Stimulated activated CD8-positive, alpha-beta memory T cell treated with anti-CD3 and anti-CD28 coated beads, Interleukin-15, amount 100 ng/mL, for 4 hours (primary cell): ENCODE measurements at places on chromosomes 12 and 14.

DNA sequence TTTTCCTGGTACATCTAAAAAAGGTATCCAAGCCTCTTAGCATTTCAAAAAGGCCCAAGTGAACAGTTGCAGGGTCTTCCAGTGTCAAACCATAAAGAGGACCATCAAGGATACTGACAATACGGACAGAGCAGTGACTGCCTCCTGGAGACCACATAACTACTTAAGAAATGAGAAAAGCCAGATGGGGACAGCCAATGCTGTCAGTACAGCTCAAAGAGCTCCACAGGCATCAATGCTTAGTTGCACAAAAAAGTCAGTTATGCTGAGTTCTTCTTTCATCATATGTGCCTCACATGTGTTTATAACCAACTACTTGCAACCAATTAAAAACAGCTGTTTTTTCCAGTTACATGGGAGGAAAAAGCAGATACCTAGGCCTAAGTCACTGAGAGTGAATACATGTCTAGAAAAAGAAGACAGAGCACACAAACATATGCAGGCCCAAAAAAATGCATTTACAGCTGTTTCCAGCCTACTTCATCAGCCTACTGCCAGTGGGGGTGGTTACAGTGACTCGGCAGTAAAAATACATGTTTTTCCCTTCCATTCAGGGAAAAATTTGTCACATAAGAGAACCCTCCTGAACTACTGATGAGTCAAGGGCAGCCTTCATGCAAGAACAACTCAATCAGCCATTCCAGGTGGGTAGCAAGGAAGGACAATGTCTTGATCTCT, 84.0 kb downstream of the DCAF5 start:
- no peak for DNase-seq

DNA sequence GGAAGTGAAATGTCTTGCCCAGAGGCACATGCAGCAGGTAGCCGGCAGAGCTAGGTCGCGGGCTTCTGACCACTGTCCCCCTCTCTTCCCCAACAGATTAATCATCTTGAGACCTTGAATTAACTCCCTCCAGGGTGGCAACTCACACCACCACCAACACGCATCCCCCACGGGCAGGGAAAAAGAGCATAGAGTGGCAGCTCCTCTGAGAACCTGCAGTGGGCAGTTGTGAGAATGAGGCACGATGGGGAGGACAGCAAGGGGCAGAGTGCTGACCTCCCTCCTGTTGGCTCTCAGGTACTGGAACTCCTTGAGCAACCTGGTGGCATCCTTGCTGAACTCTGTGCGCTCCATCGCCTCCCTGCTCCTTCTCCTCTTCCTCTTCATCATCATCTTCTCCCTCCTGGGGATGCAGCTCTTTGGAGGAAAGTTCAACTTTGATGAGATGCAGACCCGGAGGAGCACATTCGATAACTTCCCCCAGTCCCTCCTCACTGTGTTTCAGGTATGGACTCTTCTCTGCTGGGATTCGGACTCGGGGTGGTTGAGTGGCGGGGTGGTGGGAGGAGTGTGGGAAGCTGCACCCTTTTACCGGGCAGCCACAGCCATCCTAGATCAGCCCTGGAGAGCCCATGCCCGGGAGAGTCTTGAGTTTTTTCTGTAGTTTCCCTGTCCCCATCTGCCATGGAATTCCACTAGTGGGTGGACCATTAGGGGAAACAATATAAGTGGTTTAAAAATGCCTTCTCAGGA, 213.3 kb upstream of the FKBP4 start:
- DNase-seq: no peak

- DNase-seq: no peak
These were observed 22.0 kb downstream of the POU6F1 start for GRCh38 chr12:51195841-51196240.

DNA sequence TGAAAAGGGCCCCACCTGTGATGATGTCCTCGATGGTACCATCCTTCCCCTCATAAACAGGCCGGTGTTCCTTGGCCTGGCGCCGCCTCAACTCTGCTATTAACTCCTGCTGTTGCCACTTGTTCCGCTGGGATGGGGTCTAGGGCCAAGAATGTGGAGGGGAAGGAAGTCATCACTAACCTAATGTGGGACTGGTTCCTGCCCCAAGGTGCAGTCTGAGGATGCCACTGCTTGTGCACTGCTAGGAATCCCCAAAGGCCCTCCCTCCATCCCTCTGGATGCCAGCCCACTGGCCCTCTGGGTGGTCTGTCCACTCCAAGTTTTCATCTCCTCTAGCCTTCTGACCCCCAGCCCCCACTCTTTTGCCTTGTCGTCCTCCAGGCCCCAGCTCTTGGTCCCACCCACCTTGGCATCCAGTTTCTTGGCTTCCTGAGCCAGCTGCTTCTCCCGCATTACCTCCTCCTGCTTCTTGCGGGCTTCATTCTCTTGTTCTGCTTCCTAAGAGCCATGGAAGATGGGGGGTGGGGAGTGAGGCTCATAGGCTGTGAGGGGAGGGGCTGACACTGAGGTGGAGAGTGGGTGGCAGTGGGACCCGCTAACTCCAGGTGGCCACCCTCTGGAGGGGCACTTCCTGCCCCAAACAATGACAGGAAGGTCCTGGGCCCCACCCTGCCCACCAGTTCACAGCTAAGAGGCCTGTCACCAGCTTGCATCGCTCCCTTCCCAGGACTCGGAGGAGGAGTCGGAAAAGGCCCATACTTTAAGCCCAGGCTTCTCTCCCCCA, 23.7 kb downstream of the PRPF40B start:
- DNase-seq: no peak

GRCh38 chr12:42568952-42569915, 20.3 kb downstream of the PRICKLE1 start:
- DNase-seq: no peak

DNA sequence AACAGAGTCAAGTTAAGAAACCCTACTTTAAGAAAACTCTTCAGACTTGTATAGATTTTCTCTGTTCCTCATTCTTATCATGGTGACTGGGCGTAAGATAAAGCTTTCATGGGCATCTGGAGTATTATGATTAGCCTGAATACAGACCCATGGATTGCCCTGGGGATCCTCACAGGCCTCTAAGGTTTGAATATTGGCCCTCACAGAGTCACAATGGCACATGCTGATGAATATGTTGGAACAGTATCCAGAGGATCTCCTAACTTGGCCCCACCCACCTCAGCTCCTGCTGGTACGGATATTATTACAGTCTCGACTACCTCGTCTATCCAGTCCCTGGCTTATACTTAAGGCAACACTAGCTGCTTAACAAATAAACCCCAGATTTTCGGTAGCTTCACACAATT, 8.1 kb downstream of the OSBPL8 start:
- no peak for DNase-seq

GRCh38 chr12:50099302-50100008, 4.4 kb upstream of the GPD1 start:
- no peak for DNase-seq

DNA sequence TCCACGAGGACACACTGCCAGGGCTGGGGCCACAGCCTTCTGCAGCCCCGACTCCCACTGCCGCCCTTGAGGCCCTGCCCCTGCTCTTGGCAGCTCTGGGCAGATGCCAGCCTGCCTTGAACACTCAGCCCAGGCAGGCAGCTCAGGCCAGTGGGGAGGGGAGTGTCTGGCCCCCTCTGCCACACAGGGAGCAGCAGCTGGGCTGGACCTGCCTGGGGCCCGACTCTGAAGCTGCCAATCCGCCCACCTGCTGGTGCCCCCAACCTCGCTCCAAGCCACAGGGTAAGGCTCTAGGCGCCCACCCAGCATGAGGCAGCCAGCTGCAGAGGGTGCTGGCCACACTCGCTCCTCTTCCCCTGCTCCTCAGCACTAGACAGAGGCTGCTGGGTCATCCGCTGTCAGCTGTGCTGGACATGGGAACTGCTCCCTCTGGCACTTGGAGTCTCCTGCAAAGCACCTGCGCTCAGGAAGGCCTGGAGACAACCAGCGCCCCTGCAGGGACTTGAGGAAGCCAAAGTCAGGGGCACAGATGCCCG, 24.6 kb upstream of the NUDT14 start:
- no peak for DNase-seq

GRCh38 chr12:56417739-56418138, 31.5 kb downstream of the TIMELESS start:
- no peak for DNase-seq

DNA sequence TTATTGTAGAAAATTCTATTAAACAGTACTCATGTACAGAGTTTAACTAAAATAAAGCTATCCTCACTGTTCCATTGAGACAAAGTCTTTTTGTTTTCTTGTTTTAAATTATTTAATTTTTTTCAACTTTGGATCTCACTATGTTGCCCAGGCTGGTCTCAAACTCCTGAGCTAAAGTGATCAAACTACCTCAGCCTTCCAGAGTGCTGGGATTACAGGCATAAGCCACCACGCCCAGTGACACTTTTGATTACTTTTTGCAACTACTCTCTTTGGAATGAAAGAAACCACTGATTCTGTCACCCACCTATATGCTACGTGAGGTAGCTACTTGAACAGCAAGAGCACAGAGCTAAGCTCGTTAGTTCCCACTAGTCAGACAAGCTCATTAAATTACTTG, 17.1 kb downstream of the ZFC3H1 start:
- no peak for DNase-seq

GRCh38 chr12:108312693-108313189, 26.4 kb downstream of the CMKLR1 start:
- DNase-seq: no peak

- DNase-seq: no peak
These were observed 22.0 kb upstream of the CCT2 start for GRCh38 chr12:69563166-69563762.

- DNase-seq: no peak
These were observed 3.3 kb upstream of the FRS2 start for GRCh38 chr12:69466867-69467266.

DNA sequence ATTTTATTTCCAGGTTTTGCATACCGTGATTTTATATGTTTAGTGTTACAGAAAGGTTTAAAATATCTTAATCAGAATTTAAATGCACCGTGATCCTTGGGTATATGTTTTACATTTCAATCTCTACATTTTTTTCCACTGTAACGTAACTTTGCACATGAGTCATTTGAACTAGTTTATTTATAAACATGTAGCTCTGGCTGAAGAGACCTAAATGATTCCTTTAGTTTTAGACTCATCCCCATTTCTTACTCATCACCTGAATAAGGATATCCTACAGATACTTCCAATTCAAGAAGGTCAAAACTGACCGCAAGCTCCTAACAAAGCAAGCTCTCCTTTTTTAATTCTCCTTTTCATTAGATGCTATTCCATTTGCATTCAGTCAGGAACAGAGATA, 42.7 kb upstream of the SLC6A15 start:
- no peak for DNase-seq

DNA sequence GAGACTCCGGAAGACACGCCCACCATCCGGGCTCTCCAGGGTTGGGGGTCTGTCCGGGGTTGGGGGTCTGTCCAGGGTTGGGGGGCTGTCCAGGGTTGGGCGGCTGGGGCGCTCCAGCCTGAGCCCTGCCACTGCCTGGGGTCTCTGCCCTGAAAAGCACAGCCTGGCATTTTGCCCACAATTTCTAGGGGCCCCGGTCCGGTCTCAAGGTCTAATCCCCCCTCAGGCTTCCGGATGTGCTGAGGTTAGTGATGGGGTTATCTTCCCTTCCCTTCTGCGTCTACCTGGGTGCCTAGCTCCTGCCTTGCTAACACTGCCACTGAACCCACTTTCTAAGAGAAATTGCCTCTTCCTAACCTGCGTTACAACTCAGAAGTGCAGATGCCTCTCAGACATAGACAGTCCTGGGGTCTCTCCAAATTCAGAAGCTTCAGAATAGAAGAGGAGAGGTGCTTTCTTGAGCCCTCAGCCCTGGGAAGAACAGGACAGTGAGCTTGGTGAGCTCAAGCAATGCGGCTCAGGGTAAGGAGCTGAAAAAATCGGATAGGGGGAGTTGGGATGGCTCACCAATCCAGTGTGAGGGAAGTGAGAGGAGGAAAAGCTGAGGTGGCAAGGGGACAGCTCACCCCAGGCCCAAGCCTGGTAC, 5.7 kb downstream of the LHX5 start:
- no peak for DNase-seq

- no peak for DNase-seq
These were observed 221.2 kb downstream of the TRHDE start for GRCh38 chr12:72493407-72493806.

- DNase-seq: no peak
These were observed 14.9 kb downstream of the DCAF5 start for GRCh38 chr14:69137843-69138535.

DNA sequence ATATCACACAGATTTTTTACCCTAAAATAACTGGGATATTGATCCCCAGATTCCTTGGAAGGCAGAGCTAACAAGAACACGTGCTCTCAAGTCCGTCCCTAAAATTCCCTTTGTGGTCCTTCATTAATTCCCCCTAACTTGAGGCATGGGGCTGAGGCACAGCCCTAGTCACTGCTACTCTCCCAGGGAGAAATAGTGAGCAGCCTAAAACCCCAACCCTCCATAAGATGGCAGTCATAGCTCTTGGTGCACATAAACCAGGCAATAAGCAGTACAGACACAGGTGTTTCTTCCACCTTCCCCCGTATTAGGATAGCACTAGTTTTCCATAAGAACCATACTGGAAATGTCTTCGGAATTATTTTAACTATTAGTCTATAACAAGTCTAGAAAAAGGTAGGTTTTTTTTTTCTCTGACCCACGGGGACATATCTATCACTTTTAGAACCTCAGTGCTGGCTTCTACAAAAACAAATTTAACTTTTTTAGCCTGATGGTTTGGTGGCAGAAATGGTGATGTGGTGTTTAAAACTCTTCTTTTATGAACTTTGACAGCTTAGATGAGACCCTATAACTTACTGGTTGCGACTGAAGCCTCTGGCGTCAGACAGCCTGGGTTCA, 3.1 kb upstream of the ARHGEF40 start:
- no peak for DNase-seq

DNA sequence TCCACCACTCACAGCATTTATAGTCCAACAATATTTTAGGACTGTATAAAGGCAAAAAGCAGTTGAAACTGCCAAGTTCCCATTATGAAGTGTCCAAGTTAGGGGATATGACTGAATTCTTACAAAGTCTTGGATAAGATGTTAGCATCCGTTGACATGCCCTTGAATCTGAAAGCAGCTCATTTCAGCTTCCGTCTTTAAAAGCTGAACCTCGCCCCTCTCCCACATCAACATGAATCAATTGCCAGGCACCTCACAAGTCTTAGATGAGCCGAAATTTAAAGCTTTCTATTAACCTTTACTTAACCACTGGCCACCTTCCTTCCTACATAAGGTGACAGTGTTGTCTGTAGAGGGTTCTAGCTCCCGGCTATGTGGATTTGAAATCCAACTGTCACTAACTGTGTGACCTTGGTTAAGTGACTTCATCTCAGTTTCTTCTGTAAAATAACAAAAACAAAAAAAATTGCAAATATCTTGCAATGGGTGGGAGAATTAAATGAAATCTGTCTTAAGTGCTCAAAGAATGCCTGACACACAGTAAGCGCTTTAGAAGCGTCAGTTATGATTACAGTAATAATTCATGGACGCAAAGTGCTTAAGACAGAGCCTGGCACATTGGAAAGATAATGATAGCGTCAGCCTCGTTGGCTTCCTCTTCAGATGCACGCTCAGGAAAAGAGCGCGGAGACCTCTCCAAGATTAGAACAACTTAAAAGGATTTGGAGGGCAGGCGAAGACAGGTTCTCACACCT, 1.2 kb downstream of the PPP1CC start:
- no peak for DNase-seq

GRCh38 chr12:6426882-6427671, 17.7 kb upstream of the CD27 start:
- DNase-seq: peak; percentile 79
